ENCODE measurements at places on chromosomes 16 and 17. TPM values are rescaled to one million over a fixed set of nuclear protein-coding genes. Genes with fewer than 3 reads are reported as not detected.
A peak's percentile ranks its signal among the peaks of the same experiment; 100 is the strongest.

- H3K4me1 ChIP-seq, result no peaks in the 10 kb centered on the region
- no peak overlapping the region for H3K27ac ChIP-seq
- no peak for DNase-seq
- H3K4me3 ChIP-seq, result no peak overlapping the region
Measured at GRCh38 chr17:10125531-10126275, 72.7 kb downstream of the GAS7 start.

DNA sequence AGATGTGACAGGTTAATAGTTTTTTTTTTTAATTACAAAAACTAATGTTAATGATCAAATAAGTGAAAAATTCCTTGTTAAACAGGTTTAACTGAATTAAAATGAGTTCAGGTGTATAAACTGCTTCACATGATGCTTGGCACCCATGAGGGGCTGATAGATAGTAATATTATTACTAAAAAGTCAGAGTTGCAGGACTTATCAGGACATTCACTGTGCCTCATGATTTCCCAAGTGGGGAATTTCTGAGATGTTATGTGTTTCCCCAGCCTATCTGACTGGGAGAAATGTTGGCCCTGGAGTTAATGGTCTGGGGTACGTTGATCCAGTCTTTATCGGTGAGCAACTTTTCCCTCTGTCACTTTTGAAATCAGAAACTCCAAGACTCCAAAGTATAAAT is 102.1 kb downstream of the PLCG2 start:
- no peaks in the 10 kb centered on the region for H3K4me1 ChIP-seq
- no peak overlapping the region for H3K4me3 ChIP-seq
- DNase-seq, result no peak
- no peaks in the 10 kb centered on the region for H3K27me3 ChIP-seq
- no peaks in the 10 kb centered on the region for H3K36me3 ChIP-seq

FBXO39 gene
- not detected for total RNA-seq

DNA sequence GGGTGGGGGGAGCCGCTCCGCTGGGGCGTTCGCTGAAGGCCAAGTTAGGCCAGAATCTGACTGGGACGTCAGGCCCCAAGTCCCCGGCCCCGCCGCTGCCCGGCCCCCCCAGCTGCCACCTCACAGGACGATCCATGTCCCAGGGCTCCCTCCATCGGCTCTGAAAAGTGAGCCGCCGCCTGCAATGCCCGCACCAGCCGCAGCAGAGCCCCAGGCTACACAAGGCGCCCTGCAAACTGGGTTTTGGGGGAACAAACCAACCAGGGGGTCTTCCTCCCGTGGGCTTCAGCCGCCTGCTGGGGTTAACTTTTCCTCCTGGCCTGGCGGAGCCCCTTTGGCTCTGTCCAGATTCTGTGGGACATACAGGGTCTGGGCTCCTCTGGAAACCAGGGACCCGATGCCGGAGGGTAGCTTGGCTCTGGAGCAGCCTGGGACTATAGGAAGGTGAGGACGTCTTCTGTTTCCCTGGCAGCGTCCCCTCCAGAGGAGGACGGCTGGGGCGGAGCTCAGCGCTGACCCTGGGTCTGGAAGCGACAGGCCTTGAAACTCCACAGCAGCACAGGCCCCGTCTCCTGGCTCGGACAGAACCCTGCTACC is 835 bp downstream of the NME4 start:
- H3K4me1 ChIP-seq, result peaks cover 10% of the 10 kb centered on the region
- no peaks in the 10 kb centered on the region for H3K36me3 ChIP-seq
- peak; percentile 76 for DNase-seq
- H3K4me3 ChIP-seq, result no peak overlapping the region
- H3K27me3 ChIP-seq, result no peaks in the 10 kb centered on the region

DNA sequence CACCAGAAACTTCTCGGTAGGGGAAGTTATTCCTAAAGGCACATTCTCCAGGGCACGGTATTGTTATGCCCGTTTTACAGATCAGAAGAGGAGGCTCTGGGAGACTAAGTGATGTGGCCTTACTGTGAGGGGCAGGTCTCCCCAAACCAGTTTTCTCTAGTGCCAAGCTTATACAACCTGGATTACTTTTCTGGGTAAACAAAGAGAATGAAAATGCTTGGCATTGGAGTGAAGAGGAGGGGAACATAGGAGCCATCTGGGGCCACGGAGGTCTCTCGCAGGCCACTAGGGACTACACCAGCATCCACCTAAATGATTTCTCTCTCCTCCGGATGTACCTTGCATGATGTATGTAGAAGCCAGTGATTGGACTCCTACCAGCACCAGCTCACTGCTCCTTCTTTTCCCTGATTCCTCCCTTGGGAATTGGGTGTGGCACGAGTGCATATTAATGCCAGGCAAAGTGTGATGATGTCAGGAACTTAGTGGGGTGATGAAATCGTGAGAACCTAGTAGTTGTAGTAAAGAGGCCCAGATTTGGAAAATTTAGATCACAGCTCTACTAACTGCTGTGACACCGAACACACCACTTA is 674 bp downstream of the TOM1L1 start:
- no peaks in the 10 kb centered on the region for H3K27me3 ChIP-seq
- DNase-seq, result no peak
- no peaks in the 10 kb centered on the region for H3K36me3 ChIP-seq
- no peak overlapping the region for H3K27ac ChIP-seq

AOC3 gene
- total RNA-seq, result 5.2 TPM

DNA sequence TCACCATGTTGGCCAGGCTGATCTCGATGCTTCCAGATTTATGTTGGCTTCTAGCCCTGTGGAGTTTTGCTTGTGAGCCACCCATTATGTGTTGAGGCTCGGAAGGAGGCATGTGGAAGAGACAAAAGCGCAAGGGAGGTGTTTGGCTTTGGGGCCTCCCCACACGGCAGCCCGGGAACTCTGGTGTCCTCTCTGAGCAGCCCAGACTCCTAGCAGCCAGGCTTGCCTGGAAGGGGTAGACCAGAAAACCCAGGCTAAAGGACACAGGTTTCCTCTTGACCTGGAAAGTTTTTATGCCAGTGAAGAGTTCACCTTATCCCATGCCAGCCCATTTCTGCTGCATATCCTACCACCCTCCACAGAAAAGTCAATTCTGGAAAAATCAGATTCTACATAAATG is 21.0 kb downstream of the SDR42E2 start:
- DNase-seq, result no peak
- no peak overlapping the region for H3K27ac ChIP-seq
- no peaks in the 10 kb centered on the region for H3K36me3 ChIP-seq
- no peak overlapping the region for H3K4me3 ChIP-seq
- H3K4me1 ChIP-seq, result no peaks in the 10 kb centered on the region

- H3K27me3 ChIP-seq, result no peaks in the 10 kb centered on the region
- no peaks in the 10 kb centered on the region for H3K36me3 ChIP-seq
- DNase-seq, result no peak
Measured at GRCh38 chr17:1951920-1952319, 73.2 kb downstream of the RTN4RL1 start.

- no peak overlapping the region for H3K27ac ChIP-seq
- no peaks in the 10 kb centered on the region for H3K4me1 ChIP-seq
- H3K4me3 ChIP-seq, result no peak overlapping the region
- no peaks in the 10 kb centered on the region for H3K36me3 ChIP-seq
Measured at GRCh38 chr17:4247971-4248388, 15.8 kb downstream of the ANKFY1 start.

GRCh38 chr16:67674851-67675578 is 8.4 kb downstream of the C16orf86 start:
- peaks cover 12% of the 10 kb centered on the region for H3K4me1 ChIP-seq
- no peaks in the 10 kb centered on the region for H3K27me3 ChIP-seq
- no peaks in the 10 kb centered on the region for H3K36me3 ChIP-seq
- peak overlapping the region; percentile 92 for H3K27ac ChIP-seq

DNA sequence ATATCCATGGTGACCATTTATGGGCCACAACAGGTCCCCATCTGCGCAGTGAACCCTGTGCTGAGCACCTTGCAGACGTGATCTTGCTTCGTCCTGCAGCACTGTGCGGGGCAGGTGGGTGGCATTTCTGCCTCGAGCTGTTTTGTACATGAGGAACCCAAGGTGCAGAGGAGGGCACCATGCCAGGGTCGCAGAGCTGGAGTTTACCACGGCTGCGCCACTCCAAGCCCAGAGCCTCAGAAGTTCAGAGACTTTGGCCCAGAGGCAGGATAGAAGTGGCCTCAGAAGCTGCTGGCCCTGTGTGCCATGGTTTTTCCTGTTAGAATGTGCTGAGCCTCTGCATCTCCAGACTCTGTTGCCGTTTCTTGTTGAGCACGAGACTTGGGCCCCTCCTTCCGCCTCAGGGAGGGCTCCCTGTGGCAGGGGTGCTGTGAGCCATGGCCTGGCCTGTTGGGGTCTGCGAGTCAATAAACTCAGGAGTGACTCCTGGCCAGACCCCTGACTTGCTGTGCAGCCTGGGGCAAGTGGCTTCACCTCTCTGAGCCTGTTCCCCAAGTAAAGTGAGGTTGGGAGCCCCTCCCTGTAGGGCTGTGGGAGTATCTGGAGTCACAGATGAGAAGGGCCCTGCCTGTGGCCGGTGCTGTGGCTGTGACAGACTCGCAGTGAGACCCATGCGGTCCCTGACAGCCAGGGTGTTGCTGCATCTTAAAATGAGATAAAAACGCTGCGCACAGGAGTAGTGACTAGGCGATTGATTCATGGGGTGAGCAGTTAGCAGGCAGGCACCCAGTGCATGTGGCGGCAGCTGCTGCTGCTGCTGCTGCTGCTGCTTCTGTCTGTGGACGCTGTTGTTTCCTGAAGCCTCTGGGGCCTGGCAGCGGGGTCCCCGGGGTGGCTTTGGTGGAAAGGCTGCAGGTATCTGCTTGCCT is 11.8 kb downstream of the MAP2K3 start:
- H3K27me3 ChIP-seq, result no peaks in the 10 kb centered on the region
- peaks cover 12% of the 10 kb centered on the region for H3K36me3 ChIP-seq
- no peak overlapping the region for H3K27ac ChIP-seq
- no peak overlapping the region for H3K4me3 ChIP-seq
